Left lung (tissue), 14 donors: ENCODE measurements at places on chromosomes 11 and 22.

DNA sequence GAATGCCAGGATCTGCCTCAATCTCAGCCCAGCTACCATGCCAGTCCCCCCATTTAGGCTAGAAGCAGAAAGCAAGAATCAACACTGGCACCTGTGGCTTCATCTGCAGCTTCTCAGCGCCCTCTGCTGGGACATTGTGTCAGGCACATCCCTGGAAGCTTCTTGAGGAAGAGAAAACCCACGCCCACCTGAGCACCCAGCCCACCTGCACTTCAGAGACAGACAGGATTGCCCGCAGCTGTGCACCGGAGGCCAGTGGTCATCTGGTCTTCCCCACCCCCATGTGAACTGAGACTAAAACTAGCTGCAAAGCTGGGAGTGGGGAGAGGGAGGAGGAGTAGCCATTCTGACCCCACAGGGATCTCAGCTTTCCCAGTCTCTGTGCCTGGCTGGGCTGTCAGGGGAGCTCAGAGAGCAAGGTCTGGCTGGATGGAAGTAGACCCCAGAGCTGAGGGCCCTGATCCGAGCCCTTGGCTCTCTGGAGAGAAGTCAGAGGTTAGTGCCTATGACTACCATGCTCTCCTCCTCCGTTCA lies 66.8 kb downstream of the FEZ1 start:
- H3K27ac ChIP-seq: no peak overlapping the region
- H3K4me1 ChIP-seq: no peaks in the 10 kb centered on the region
- no peak for DNase-seq
- no peaks in the 10 kb centered on the region for H3K27me3 ChIP-seq

- no peak for DNase-seq
- peaks cover 26% of the 10 kb centered on the region for H3K4me1 ChIP-seq
- no peak overlapping the region for H3K27ac ChIP-seq
- H3K36me3 ChIP-seq: no peaks in the 10 kb centered on the region
- H3K27me3 ChIP-seq: no peaks in the 10 kb centered on the region
Measured at GRCh38 chr11:94586978-94587377, 19.8 kb downstream of the PIWIL4 start.

- H3K36me3 ChIP-seq: no peaks in the 10 kb centered on the region
- DNase-seq: no peak
- no peak overlapping the region for H3K27ac ChIP-seq
- H3K4me1 ChIP-seq: no peaks in the 10 kb centered on the region
- no peak overlapping the region for H3K4me3 ChIP-seq
Measured at GRCh38 chr11:109957000-109957399, 136.2 kb upstream of the ZC3H12C start.

DNA sequence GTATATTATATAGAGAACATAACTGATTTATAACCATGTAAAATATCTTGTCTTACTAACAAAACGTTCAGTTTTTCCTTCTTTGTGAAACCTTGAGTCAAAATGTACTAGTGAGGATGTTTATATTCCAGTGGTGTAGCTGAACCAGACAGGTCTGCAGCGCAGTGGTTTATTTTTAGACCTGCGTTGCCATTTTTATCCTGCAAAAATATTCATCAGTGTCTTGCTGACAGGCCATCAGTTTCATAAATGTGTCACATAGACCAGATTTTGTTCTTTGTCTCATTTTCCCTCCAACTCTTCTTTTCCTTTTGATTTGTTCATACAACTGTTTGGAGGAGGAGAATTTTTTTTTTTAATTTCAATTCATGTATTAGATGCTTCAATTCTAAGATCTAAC lies 43.1 kb downstream of the HSD17B12 start:
- no peak overlapping the region for H3K27ac ChIP-seq
- H3K4me1 ChIP-seq: no peaks in the 10 kb centered on the region
- no peak overlapping the region for H3K4me3 ChIP-seq
- H3K27me3 ChIP-seq: no peaks in the 10 kb centered on the region
- no peaks in the 10 kb centered on the region for H3K36me3 ChIP-seq

- no peak overlapping the region for H3K27ac ChIP-seq
- DNase-seq: no peak
- no peak overlapping the region for H3K4me3 ChIP-seq
- no peaks in the 10 kb centered on the region for H3K27me3 ChIP-seq
- no peaks in the 10 kb centered on the region for H3K36me3 ChIP-seq
Measured at GRCh38 chr22:33465554-33465953, 407.4 kb upstream of the SYN3 start.

DNA sequence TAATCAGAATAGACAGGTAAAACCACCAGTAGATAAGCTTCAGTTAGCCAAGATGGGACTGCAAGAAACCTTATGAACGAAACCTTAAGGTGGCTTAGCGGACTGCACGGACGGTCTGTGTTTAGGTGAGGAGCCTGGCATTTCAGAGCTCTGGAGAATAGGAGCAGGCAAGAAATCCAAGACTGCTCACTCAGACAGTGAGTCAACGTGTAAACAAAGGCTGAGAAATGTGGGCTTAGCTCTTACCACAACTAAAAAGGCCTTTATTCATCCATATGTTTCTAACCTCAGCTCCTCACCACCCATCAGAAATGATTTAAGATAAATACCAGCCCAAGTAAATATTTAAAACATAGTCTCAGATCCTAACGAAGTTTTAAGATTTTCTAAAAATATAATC lies 657.7 kb downstream of the OPCML start:
- H3K4me3 ChIP-seq: no peak overlapping the region
- H3K27me3 ChIP-seq: no peaks in the 10 kb centered on the region
- no peak overlapping the region for H3K27ac ChIP-seq
- DNase-seq: no peak
- H3K4me1 ChIP-seq: no peaks in the 10 kb centered on the region

- no peak overlapping the region for H3K27ac ChIP-seq
- H3K27me3 ChIP-seq: no peaks in the 10 kb centered on the region
- H3K36me3 ChIP-seq: no peaks in the 10 kb centered on the region
- H3K4me1 ChIP-seq: no peaks in the 10 kb centered on the region
Measured at GRCh38 chr22:27994481-27995331, 75.7 kb upstream of the PITPNB start.

GRCh38 chr22:41782316-41782715 lies 18.2 kb upstream of the CCDC134 start:
- no peaks in the 10 kb centered on the region for H3K36me3 ChIP-seq
- H3K27me3 ChIP-seq: no peaks in the 10 kb centered on the region
- H3K27ac ChIP-seq: peak overlapping the region; percentile 77
- H3K4me1 ChIP-seq: no peaks in the 10 kb centered on the region
- H3K4me3 ChIP-seq: peak overlapping the region; percentile 40

DNA sequence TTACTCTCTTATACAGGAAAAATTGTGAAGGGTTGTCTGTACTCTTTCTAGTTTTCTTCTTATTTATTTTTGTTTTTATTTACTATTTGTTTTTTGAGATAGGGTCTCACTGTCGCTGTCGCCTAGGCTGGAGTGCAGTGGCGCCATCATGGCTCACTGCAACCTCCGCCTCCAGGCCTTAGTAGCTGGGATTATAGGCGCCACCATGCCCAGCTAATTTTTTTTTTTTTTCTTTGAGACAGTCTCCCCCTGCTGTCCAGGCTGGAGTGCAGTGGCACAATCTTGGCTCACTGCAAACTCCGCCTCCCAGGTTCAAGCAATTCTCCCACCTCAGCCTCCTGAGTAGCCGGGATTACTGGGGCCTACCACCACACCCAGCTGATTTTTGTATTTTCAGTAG lies 18.4 kb downstream of the CUL5 start:
- DNase-seq: no peak
- H3K4me1 ChIP-seq: peaks cover 7% of the 10 kb centered on the region
- H3K36me3 ChIP-seq: no peaks in the 10 kb centered on the region
- no peaks in the 10 kb centered on the region for H3K27me3 ChIP-seq
- no peak overlapping the region for H3K4me3 ChIP-seq

- DNase-seq: no peak
- H3K27ac ChIP-seq: no peak overlapping the region
- H3K36me3 ChIP-seq: no peaks in the 10 kb centered on the region
- no peaks in the 10 kb centered on the region for H3K27me3 ChIP-seq
Measured at GRCh38 chr11:36093548-36093947, 149.7 kb downstream of the LDLRAD3 start.

DNA sequence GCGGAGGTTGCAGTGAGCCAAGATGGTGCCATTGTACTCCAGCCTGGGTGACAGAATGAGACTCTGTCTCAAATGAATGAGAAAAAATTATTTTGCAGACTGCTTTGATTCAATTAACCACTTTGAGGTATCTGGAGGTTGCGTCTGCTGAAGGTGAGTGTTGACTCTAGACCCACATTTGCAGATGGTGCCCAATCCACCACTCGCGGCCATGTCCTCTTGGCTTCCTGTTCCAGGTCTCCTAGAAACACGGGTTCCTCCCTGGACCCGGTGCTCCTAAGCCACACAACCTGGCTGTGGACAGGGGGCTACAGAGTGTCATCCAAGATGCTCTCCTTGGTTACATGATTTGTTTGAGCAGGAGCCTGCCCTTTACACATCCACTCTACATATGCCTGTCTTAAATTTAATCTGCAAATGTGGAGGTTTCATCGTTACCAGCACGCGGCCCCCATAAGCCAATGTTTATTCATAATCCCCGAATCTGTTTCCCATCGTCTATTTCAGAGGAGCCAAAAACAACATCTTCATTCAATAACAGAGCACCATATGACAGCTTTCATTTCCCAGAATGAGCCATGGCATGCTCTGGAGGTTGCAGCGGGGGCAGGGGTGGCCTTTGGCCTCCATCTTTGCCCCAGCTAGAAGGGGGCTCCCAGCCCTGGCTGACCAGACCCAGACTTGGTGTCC lies 377.2 kb downstream of the CTTN start:
- H3K27me3 ChIP-seq: no peaks in the 10 kb centered on the region
- no peak overlapping the region for H3K4me3 ChIP-seq
- H3K36me3 ChIP-seq: no peaks in the 10 kb centered on the region
- DNase-seq: no peak
- no peak overlapping the region for H3K27ac ChIP-seq

- no peaks in the 10 kb centered on the region for H3K36me3 ChIP-seq
- H3K27me3 ChIP-seq: no peaks in the 10 kb centered on the region
- DNase-seq: no peak
- H3K4me3 ChIP-seq: no peak overlapping the region
- H3K27ac ChIP-seq: no peak overlapping the region
- H3K4me1 ChIP-seq: no peaks in the 10 kb centered on the region
Measured at GRCh38 chr11:59380263-59381059, 21.8 kb downstream of the OR5AN1 start.

DNA sequence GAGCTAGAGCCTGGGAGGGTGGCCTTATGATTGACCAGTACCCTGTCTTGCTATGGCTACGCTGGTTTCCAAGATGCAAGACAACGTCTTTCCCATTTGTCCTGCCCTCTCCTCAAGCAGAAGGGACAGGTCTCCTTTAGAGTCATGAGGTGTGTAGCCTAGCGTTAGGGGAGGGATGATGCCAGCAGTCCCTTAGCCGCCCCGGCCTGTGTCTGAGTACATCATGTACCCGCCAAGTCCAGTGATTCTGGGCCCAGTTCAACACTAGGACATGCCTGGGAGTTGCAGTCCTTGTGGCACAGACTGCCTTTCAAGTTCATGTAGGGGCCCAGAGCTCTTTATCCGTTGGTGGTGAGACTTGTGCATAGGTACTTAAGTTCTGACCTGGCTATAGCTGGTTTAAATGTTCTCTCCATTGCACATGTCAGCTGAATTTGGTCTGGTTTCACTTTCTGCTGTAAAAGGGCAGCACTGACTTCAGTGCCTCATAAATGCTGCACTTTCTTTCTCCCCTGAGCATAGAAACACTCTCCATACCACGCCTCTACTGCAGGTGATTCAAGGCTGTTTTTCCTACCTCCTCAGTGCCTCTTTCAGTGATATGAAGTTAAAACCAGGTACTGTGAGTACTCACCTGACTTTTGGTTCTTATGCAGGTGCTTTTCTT lies 151.1 kb downstream of the METTL15 start:
- DNase-seq: no peak
- no peaks in the 10 kb centered on the region for H3K36me3 ChIP-seq
- no peak overlapping the region for H3K4me3 ChIP-seq
- no peaks in the 10 kb centered on the region for H3K4me1 ChIP-seq
- H3K27me3 ChIP-seq: no peaks in the 10 kb centered on the region

- H3K27ac ChIP-seq: no peak overlapping the region
- H3K36me3 ChIP-seq: no peaks in the 10 kb centered on the region
- no peak for DNase-seq
- H3K4me1 ChIP-seq: no peaks in the 10 kb centered on the region
- H3K4me3 ChIP-seq: no peak overlapping the region
- no peaks in the 10 kb centered on the region for H3K27me3 ChIP-seq
Measured at GRCh38 chr11:75223954-75224643, 16.5 kb upstream of the TPBGL start.

GRCh38 chr22:46478083-46478551 lies 59.3 kb downstream of the CELSR1 start:
- H3K27ac ChIP-seq: no peak overlapping the region
- H3K4me3 ChIP-seq: no peak overlapping the region
- DNase-seq: no peak
- no peaks in the 10 kb centered on the region for H3K4me1 ChIP-seq
- no peaks in the 10 kb centered on the region for H3K36me3 ChIP-seq

GRCh38 chr22:17434856-17435255 lies 65.6 kb downstream of the CECR2 start:
- H3K27ac ChIP-seq: no peak overlapping the region
- H3K36me3 ChIP-seq: no peaks in the 10 kb centered on the region
- H3K4me3 ChIP-seq: no peak overlapping the region

GRCh38 chr11:23058656-23059055 lies 198.4 kb upstream of the CCDC179 start:
- H3K4me1 ChIP-seq: no peaks in the 10 kb centered on the region
- no peaks in the 10 kb centered on the region for H3K27me3 ChIP-seq
- H3K27ac ChIP-seq: no peak overlapping the region

DNA sequence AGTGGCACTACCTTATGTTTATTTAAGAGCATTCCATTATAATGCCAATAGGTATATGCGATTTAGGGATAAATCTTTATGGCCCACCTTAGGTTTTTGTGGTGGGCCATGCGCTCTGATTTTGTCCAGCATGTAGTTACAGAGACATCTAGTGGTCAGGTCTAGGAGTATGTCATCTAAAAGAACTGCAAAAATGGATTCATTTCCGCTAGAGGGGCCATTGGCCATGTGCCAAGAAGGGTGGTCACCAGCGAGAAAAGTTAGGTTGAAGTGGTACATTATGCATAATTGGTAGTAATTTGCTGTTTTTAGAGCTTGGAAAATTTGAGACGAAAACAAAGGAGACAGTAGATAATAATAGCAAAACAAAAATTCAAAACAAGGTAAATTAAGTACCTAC lies 27.7 kb downstream of the LRRC4C start:
- H3K4me1 ChIP-seq: no peaks in the 10 kb centered on the region
- no peak overlapping the region for H3K27ac ChIP-seq
- no peaks in the 10 kb centered on the region for H3K27me3 ChIP-seq
- DNase-seq: no peak

DNA sequence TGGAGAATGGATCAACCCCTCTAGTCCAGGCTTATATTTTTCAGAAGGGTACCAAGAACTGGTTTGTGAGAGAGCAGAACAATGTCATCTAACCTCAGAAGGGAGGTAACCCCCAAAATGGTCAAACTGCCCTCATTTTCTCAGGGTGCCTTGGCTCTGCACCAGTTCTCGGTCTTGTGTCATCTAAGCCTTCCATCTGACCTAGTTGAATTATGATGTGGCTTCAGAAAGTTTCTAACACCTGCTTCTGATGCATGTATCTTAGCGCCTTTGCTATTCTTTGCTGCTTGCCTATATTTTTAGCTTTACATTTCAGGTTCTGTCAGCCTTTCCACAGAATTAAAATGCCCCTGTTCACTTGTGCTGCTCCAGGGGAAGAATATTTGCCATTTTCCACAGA lies 91.7 kb upstream of the E2F8 start:
- H3K4me3 ChIP-seq: no peak overlapping the region
- H3K36me3 ChIP-seq: no peaks in the 10 kb centered on the region
- no peaks in the 10 kb centered on the region for H3K4me1 ChIP-seq
- DNase-seq: no peak
- H3K27ac ChIP-seq: no peak overlapping the region
- no peaks in the 10 kb centered on the region for H3K27me3 ChIP-seq
